ENCODE measurements at places on chromosomes 4 and X. TPM values are rescaled to one million over a fixed set of nuclear protein-coding genes. Genes with fewer than 3 reads are reported as not detected.

DNA sequence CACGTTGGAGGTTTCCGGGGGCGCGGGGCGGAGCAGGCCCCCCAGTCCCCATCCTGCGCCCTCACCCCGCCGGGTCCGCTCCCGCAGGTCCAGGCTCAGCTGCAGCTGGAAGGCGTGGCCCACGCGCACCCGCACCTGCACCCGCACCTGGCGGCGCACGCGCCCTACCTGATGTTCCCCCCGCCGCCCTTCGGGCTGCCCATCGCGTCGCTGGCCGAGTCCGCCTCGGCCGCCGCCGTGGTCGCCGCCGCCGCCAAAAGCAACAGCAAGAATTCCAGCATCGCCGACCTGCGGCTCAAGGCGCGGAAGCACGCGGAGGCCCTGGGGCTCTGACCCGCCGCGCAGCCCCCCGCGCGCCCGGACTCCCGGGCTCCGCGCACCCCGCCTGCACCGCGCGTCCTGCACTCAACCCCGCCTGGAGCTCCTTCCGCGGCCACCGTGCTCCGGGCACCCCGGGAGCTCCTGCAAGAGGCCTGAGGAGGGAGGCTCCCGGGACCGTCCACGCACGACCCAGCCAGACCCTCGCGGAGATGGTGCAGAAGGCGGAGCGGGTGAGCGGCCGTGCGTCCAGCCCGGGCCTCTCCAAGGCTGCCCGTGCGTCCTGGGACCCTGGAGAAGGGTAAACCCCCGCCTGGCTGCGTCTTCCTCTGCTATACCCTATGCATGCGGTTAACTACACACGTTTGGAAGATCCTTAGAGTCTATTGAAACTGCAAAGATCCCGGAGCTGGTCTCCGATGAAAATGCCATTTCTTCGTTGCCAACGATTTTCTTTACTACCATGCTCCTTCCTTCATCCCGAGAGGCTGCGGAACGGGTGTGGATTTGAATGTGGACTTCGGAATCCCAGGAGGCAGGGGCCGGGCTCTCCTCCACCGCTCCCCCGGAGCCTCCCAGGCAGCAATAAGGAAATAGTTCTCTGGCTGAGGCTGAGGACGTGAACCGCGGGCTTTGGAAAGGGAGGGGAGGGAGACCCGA is 14.0 kb downstream of the SHOX start:
- H3K4me3 ChIP-seq = no peak overlapping the region
- DNase-seq = no peak
- no peaks in the 10 kb centered on the region for H3K4me1 ChIP-seq
- H3K27me3 ChIP-seq = peaks cover 3% of the 10 kb centered on the region
- no peak overlapping the region for H3K27ac ChIP-seq
- H3K36me3 ChIP-seq = no peaks in the 10 kb centered on the region

GRCh38 chrX:139909712-139910111 is 23.1 kb downstream of the ATP11C start:
- no peaks in the 10 kb centered on the region for H3K27me3 ChIP-seq
- no peak overlapping the region for H3K27ac ChIP-seq
- no peak for DNase-seq
- H3K4me1 ChIP-seq = no peaks in the 10 kb centered on the region
- H3K4me3 ChIP-seq = no peak overlapping the region
- no peaks in the 10 kb centered on the region for H3K36me3 ChIP-seq

Gene PFKFB1
- total RNA-seq = 0.31 TPM

GRCh38 chr4:94961420-94961819 is 203.7 kb downstream of the BMPR1B start:
- no peaks in the 10 kb centered on the region for H3K4me1 ChIP-seq
- no peak overlapping the region for H3K27ac ChIP-seq
- H3K36me3 ChIP-seq = no peaks in the 10 kb centered on the region

Gene CHRDL1
- total RNA-seq = not detected

Gene SPANXA1
- total RNA-seq = not detected

DNA sequence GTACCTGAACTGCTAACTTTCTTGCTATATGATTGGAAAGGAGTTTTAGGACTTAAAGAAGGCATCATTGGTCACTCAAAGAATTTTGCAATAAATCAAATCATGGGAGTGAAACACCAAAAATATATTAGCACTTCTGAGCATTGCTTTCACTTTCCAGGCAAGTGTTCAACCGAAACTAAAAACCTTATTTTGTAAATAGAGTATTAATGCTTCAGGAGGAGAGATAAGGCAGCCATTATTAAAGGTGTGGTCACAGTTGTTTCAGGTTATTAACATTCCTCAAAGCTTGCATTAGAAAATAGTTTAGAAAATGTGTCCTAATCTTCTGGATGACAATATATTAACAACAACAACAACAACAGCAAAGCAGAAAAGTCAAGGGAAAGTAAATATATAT is 92.3 kb upstream of the TLL1 start:
- no peak for DNase-seq
- no peaks in the 10 kb centered on the region for H3K4me1 ChIP-seq
- no peak overlapping the region for H3K27ac ChIP-seq
- H3K4me3 ChIP-seq = no peak overlapping the region
- no peaks in the 10 kb centered on the region for H3K27me3 ChIP-seq

GRCh38 chrX:18654875-18655836 is 16.8 kb downstream of the RS1 start:
- no peak overlapping the region for H3K4me3 ChIP-seq
- no peak for DNase-seq

Gene LGI2
- not detected for total RNA-seq

GRCh38 chr4:183335369-183335940 is 13.2 kb upstream of the CLDN24 start:
- peaks cover 4% of the 10 kb centered on the region for H3K27me3 ChIP-seq
- no peak overlapping the region for H3K4me3 ChIP-seq
- no peak for DNase-seq
- no peaks in the 10 kb centered on the region for H3K36me3 ChIP-seq
- H3K4me1 ChIP-seq = no peaks in the 10 kb centered on the region
- H3K27ac ChIP-seq = no peak overlapping the region

DNA sequence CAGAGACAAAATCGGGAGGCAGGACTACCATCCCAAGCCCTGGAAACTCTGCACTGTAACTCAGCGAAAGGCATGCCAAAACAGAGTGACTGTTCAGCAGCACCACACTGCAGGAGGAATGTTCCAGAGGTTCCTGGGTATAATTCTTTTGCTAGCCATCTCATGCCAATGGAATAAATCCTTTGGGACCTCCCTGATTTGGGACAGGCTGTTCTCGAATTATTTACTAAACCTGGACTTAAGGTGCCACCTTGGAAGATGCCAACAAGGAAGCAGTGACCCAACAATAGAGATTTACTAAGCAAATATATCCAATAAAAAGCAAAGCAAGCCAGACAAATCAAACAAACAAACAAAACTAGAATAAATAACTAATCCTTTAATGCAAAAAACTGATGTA is 9.3 kb downstream of the AADAT start:
- no peak overlapping the region for H3K4me3 ChIP-seq
- peaks cover 4% of the 10 kb centered on the region for H3K27me3 ChIP-seq
- H3K27ac ChIP-seq = no peak overlapping the region
- DNase-seq = no peak
- H3K4me1 ChIP-seq = no peaks in the 10 kb centered on the region
- H3K36me3 ChIP-seq = no peaks in the 10 kb centered on the region

DNA sequence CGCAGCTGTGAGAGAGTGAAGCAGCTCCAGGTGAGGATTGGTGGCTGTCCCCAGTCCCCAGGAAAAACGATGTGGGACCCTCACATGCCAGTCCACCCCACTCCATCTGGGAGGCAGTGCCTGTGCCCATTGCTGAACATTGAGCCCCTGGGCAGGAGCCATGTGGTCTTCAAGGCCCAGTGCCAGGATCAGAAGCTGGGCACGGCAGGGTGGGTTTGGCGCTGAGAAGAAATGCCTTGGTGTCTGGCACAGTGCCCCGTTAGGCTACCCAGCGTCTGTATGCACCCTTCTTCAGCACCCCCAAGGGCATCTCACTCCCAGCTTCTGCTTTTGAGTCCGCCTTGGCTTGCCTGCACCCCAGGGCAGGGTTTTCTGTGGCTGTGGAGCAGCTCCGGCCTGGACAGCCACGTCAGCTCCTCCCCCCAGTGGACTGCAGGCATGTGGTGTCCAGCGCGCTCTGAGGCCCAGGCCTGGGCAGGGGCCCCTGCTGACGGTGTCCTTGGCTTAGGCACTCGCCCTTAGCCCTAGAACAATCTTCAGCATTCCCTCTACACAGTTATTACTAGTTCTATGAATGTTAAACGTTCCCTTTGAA is 28.6 kb downstream of the RGS12 start:
- DNase-seq = no peak
- H3K27me3 ChIP-seq = no peaks in the 10 kb centered on the region
- H3K4me3 ChIP-seq = no peak overlapping the region
- H3K4me1 ChIP-seq = no peaks in the 10 kb centered on the region
- H3K36me3 ChIP-seq = no peaks in the 10 kb centered on the region

GRCh38 chr4:134663742-134664141 is 462.2 kb upstream of the PABPC4L start:
- H3K27ac ChIP-seq = no peak overlapping the region
- H3K4me1 ChIP-seq = no peaks in the 10 kb centered on the region
- H3K4me3 ChIP-seq = no peak overlapping the region
- H3K36me3 ChIP-seq = no peaks in the 10 kb centered on the region
- no peaks in the 10 kb centered on the region for H3K27me3 ChIP-seq

DNA sequence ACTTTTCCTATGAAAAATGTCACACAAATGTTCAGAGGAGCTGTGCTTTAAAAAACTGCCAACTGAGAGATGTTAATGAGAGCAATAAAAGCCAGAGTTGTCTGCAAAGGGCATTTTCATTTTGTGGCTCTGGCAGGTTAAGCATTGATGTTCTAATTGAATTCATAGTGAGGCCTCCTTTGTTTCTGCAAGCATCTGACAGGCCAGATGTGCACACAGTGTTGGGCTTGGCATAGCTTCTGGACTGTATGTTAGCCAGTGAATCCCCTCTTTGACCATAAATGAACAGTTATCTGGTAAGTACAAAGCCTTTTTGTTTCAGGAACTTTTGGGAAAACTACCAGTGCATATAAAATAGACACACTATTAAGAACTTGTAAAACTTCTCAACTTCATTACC is 81.9 kb downstream of the JADE3 start:
- H3K27me3 ChIP-seq = no peaks in the 10 kb centered on the region
- no peak for DNase-seq
- no peaks in the 10 kb centered on the region for H3K4me1 ChIP-seq
- H3K4me3 ChIP-seq = no peak overlapping the region
- no peak overlapping the region for H3K27ac ChIP-seq

DNA sequence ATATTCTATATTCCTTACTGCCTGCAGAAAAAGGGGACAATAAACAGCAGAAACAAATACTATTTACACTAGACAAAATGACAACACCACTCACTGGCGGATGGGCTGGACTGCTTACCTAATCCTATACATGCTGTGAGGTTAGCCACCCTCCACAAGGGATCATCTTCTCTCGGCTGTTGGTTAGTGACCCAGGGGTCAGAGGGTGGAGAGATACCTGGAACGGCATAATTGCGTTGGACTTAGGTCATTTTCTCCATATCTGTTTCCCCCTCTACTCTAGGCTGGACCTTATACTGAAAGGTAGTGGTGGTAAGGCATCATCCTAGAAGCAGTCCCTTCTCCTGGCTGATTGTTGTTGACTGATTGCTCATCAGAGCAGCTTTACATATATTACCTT is 286.8 kb upstream of the UGT8 start:
- no peak overlapping the region for H3K27ac ChIP-seq
- H3K4me1 ChIP-seq = no peaks in the 10 kb centered on the region
- no peaks in the 10 kb centered on the region for H3K36me3 ChIP-seq
- no peak for DNase-seq

- H3K4me1 ChIP-seq = no peaks in the 10 kb centered on the region
- H3K36me3 ChIP-seq = no peaks in the 10 kb centered on the region
- no peak for DNase-seq
- no peak overlapping the region for H3K4me3 ChIP-seq
These were observed 733.9 kb upstream of the EPHA5 start for GRCh38 chr4:66404141-66404540.

- no peaks in the 10 kb centered on the region for H3K36me3 ChIP-seq
- no peak overlapping the region for H3K4me3 ChIP-seq
- no peaks in the 10 kb centered on the region for H3K27me3 ChIP-seq
- DNase-seq = no peak
- peaks cover 20% of the 10 kb centered on the region for H3K4me1 ChIP-seq
These were observed 100.5 kb downstream of the CLNK start for GRCh38 chr4:10584042-10584441.

- no peak for DNase-seq
- H3K27me3 ChIP-seq = no peaks in the 10 kb centered on the region
- no peaks in the 10 kb centered on the region for H3K36me3 ChIP-seq
- no peak overlapping the region for H3K27ac ChIP-seq
- H3K4me1 ChIP-seq = no peaks in the 10 kb centered on the region
These were observed 68.7 kb downstream of the MCF2 start for GRCh38 chrX:139639253-139639652.

- H3K27ac ChIP-seq = no peak overlapping the region
- H3K36me3 ChIP-seq = no peaks in the 10 kb centered on the region
- H3K4me1 ChIP-seq = no peaks in the 10 kb centered on the region
- DNase-seq = no peak
- no peaks in the 10 kb centered on the region for H3K27me3 ChIP-seq
These were observed 72.1 kb downstream of the COL4A5 start for GRCh38 chrX:108511721-108512120.

Gene ADH1A
- total RNA-seq = not detected

DNA sequence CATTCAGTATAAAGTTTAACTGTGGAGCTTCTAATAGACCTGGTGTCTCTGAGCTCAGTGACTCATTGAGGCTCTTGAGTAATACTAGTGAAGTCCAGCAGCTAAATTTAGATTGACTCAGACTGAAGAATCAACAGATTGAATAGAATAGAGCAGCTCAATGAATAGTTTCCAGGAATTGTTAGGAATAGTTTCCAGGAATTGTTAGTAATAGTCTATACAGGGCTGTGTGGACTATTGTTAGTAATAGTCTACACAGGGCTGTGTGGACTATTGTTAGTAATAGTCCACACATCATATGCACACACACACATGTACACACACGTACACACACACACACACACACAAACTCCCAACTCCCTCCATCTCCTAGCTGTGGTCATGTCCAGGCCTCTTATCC is 3.0 kb downstream of the GIMD1 start:
- no peak overlapping the region for H3K27ac ChIP-seq
- H3K4me1 ChIP-seq = no peaks in the 10 kb centered on the region
- no peak overlapping the region for H3K4me3 ChIP-seq
- no peaks in the 10 kb centered on the region for H3K36me3 ChIP-seq

DNA sequence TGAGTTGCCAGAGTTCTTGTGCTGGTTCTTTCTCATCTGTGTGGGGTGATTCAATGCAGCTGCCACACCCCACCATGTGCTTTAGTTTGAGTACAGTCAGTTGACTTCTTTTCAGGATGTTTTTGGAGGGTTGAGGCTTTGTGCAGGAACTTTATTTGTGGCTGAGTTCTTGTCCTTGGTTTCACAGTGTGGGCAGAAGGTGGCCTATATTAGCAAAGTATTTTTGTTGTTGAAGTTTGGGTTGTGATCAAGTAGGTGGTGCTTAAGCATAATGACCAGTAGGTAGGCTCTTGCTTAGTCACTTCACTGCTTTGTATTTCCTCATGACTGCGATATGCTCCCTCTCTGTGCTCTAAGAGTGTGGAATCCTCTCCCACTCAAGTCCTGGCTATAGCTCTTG is 80.3 kb downstream of the ARHGAP24 start:
- no peaks in the 10 kb centered on the region for H3K4me1 ChIP-seq
- no peaks in the 10 kb centered on the region for H3K27me3 ChIP-seq
- no peak overlapping the region for H3K27ac ChIP-seq
- no peak for DNase-seq
- H3K36me3 ChIP-seq = no peaks in the 10 kb centered on the region

All from CD4-positive, alpha-beta T cell (primary cell).